ENCODE measurements at places on chromosomes 3 and 15.

DNA sequence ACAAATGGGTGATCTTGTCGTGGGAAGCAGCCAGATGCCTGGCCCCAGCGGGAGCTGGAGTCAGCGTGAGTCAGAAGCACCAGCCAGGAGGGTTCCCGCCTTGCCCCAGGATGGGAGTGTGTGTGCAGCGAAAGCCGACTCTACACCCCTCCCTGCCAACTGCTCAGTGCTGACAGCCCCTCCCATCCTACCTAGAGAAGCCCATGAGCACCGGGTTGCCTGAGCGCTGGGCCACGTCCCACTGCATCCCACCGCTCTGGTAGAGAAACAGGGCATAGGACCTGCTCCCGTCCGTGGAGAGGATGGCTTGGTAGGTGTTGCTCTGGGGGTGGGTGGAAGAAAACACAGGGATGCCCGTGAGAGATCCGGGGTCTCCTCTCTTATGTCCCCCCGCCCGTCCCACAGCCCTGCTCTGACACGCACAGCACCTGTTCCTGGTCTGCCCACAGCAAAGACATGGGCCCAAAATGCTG lies 42.9 kb downstream of the MUC4 start:
- no peak for DNase-seq

GRCh38 chr15:77709135-77709886 lies 76.6 kb upstream of the LINGO1 start:
- DNase-seq, result no peak

GRCh38 chr15:94125156-94125555 lies 106.2 kb upstream of the MCTP2 start:
- DNase-seq, result no peak

GRCh38 chr3:94405258-94406035 lies 342.6 kb downstream of the NSUN3 start:
- DNase-seq, result no peak

- DNase-seq, result no peak
Measured at GRCh38 chr3:193756536-193756935, 163.5 kb downstream of the OPA1 start.

DNA sequence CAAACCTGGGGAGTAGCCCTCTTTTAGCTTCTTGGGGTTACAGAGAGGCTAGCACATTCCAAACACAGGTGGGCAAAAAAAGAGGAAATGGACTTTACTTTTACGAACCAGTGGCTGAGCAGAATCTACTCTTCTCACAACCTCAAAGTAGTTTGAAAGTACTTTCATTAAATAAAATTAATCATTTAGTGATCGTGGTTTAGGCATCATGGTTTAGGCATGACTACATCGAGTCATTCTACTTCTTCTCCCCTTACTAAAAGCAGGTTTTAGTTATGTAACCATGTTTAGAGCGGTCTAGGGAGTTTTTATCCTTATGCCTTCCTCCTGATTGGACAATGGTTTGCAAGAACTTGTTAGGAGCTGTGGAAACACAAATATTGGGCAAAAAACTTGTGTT lies 2.5 kb upstream of the GREM1 start:
- DNase-seq, result no peak

- no peak for DNase-seq
Measured at GRCh38 chr3:107861904-107862303, 228.9 kb downstream of the CD47 start.

GRCh38 chr3:10426346-10427220 lies 78.8 kb downstream of the ATP2B2 start:
- no peak for DNase-seq

DNA sequence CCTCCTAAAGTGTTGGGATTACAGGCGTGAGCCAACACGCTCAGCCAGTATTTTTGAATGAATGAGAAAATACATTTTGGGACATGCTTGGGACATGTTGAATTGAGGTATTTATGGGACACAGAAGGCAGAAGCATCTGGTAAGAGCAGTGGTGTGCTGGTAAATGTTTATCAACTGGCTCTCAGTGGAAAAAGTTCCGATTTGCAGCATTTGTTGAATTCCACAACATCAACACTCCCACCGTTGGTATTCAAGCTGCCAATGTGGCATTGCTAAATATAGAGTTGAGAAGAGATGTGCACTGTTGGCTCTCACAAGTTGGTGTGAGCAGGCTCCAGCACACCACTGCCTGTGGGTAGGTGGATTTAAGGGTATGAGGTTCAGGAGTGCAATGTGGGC lies 35.8 kb upstream of the LRRFIP2 start:
- no peak for DNase-seq

- DNase-seq, result no peak
Measured at GRCh38 chr3:155009217-155009616, 70.9 kb upstream of the MME start.

- no peak for DNase-seq
Measured at GRCh38 chr15:40275523-40275922, 7.3 kb downstream of the ANKRD63 start.

DNA sequence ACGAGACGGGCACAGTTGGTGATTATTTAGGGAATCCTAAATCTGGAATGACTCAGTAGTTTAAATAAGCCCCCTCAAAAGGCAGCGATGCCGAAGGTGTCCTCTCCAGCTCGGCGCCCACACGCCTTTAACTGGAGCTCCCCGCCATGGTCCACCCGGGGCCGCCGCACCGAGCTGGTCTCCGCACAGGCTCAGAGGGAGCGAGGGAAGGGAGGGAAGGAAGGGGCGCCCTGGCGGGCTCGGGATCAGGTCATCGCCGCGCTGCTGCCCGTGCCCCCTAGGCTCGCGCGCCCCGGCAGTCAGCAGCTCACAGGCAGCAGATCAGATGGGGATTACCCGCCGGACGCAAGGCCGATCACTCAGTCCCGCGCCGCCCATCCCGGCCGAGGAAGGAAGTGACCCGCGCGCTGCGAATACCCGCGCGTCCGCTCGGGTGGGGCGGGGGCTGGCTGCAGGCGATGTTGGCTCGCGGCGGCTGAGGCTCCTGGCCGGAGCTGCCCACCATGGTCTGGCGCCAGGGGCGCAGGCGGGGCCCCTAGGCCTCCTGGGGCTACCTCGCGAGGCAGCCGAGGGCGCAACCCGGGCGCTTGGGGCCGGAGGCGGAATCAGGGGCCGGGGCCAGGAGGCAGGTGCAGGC lies 318.0 kb downstream of the FGF12 start:
- no peak for DNase-seq

GRCh38 chr3:15631426-15632211 lies 30.1 kb downstream of the BTD start:
- DNase-seq, result no peak

DNA sequence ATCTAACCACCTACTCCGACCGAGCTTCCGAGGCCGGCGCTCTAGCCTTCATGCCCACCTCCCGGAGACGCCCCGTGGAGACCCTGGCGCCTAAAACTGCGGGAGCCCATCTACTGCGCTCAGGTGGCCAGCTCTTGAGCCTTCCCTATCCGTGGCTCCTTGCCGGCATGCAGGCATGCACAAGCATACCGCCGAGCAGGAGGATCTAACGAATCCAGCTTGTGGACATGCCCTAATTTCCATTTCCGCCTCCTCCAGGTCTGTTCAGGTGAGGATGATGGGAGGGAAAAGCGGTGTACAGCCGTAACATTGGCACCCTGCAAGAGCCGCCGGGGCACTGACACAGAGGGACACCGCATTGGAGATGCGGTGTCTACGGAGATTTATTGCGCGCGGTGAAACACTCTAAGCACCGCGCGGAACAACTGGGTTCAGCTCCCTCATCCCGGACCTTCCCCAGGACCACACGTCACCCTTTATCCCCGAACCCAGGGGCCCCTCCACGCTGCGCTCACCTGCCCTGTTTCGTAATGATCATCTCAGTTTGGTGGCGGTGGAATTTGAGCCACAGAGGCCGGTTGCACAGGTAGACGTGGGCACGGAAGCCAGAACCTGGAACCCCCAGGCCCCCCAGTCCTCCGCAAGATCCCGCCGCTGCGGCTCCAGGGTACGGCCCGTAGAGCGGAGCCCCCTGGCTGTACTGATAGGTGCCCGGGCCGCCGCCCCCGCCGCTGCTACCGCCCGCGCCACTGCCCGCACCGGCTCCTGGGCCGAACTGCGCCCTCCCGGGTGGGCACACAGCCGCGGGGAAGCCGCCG lies 1.0 kb downstream of the EOMES start:
- no peak for DNase-seq

DNA sequence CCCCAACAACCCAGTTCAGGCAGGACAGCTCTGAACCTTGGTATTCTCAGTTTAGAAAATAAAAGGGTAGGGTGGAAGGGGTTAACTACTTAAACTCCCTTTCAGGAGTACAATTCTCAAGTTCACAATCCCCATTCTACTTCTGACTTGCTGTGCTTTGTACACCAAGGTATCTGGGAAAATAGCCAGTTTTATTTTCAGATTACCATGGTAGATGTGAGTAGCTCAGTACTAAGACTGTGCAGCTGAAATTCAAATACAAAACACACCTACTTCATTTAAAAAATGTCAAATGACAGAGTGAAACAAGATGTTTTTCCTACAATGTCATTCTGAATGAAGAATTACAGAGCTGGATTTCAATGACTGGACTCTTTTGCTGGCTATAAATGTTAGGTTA lies 27.4 kb downstream of the SLC7A14 start:
- DNase-seq, result no peak

GRCh38 chr3:197125636-197126035 lies 96.0 kb upstream of the MELTF start:
- DNase-seq, result no peak

GRCh38 chr3:187352581-187353575 lies 15.3 kb upstream of the RTP4 start:
- no peak for DNase-seq

DNA sequence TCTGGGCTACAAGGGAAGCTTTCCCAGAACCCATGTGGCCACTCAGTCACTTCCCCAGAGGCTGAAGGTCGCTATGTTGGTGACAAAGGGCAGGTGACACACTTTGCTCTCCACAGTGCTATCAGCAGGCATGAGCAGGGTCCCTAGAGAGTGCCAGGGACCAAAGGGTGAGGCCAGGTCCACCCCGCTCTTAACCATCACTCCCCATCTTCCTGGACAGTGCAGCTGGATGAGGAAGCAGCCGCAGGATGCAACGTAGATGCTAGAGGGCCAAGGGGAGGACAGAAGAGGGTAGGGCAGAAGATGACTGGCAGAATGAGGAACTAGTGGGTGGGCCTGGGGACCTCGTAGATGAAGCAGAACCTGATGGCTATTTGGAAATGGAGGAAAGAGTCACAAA lies 13.6 kb upstream of the LTF start:
- no peak for DNase-seq

GRCh38 chr3:156776031-156776430 lies 50.1 kb upstream of the LEKR1 start:
- no peak for DNase-seq

DNA sequence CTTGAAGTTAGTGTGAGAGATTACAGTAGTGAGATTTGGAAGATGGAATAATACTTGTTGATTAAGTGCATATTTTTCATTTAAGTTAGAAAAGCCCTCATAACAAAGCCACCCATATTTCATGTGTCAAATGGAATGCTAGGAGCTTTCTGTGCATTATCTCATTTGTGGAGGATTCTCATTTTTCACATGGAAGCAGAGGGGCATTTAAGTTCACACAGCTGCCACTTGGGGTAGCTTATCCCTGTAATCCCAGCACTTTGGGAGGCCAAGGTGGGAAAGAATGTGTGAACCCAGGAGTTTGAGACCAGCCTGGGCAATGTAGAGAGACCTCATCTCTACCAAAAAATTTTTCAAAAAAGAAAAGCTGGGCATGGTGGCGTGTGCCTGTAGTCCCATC lies 55.2 kb downstream of the RAB7A start:
- no peak for DNase-seq

DNA sequence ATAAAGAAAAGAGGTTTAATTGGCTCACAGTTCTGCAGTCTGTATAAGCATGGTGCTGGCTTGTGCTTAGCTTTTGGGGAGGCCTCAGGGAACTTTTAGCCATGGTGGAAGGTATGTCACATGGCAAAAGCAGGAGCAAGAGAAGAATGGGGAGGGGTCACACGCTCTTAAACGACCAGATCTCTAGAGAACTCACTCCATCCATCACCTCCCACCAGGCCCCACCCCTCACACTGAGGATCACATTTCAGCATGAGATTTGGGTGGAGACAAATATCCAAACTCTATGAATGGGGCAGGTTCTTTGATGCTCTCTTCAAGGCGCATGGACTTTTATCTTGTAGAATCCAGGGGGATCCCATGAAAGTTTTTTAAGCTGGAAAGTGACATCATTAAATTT lies 75.7 kb downstream of the ITPR1 start:
- no peak for DNase-seq

DNA sequence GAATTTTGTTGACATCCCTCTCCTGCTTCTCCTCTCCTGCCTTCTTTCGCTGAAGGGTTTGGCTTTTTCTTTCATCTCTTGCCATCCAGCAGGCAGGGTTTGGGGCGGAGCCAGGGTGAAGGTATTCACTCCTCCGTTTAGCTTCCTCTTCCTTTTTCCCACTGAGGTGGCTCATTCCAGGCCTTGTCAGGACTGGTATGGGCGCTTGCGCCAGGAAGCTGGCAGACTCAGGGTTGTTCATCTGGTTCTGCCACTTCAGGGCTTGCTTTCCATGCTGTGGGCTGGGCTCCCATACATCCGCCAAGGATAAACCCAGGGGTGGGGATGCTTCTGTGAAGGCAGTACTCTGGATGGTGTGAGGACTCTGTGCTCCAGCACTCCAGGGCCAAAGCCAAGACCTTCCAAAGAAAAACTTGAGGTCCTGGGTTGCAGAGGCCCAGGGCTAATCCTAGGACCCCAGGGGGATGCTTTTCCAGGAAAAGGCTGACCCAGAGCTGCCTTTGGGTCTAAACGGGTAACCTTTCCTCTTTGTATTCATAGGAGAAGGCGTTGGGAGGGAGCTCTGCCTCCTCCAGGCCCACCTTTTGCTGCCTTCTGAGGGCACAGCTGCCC lies 7.7 kb upstream of the AMOTL2 start:
- no peak for DNase-seq

DNA sequence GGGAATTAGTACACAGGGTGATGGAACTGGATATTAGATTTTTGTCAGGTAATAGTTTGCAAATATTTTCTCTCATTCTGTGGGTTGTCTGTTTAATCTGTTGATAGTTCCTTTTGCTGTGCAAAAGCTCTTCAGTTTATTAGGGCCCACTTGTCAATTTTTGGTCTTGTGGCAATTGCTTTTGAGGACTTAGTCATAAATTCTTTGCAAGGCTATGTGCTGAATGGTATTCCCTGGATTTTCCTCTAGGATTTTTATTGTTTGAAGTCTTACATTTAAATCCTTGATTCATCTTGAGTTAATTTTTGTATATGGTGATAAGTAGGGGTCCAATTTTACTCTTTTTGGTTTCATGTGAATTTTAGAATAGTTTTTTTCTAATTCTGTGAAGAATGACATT lies 111.3 kb downstream of the ARRDC4 start:
- no peak for DNase-seq

- DNase-seq, result no peak
Measured at GRCh38 chr3:101690972-101691371, 4.5 kb upstream of the RPL24 start.
